ENCODE measurements at places on chromosomes 16 and 17.

DNA sequence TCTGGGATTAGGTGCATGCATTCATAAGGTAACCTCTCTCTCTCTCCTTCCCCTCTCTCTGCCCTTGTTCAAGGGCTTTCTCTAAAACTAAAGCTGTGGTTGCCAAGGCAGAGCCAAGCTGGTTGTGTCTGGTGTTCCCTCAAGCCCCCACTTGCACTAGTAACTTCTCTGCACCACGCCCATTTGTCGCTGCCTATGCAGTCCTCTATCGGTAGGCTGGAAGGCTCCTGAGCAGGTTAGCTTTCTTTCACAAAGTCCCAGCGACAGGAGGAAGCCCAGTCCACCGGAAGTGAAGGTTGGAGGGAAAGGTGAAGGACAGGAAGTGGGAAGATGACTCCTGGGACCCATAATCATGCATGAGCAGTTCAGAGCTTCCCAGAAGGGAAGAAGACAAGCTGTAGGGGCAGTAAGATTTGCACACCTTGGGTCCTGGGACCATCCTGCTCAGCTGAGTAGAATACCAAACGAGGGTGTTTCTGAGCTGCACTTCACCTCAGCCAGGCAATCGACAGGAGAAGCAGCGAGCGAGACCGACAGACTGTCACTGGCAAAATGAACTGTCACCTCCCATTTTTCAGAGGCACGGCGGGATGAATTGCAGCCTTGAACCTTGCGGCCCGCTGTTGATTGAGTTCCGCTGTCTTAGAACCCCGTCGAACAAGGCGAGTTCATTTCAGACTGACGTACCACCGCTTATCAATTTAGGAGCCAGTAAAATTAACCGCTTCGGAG, 14.7 kb upstream of the SKAP1 start:
- H3K36me3 ChIP-seq: no peaks in the 10 kb centered on the region
- peak overlapping the region; percentile 8 for H3K27ac ChIP-seq
- peak; percentile 52 for DNase-seq
- no peaks in the 10 kb centered on the region for H3K27me3 ChIP-seq
- peaks cover 80% of the 10 kb centered on the region for H3K4me1 ChIP-seq

GRCh38 chr17:77768248-77768852, 190.2 kb upstream of the TNRC6C start:
- no peaks in the 10 kb centered on the region for H3K36me3 ChIP-seq
- no peak overlapping the region for H3K4me3 ChIP-seq
- peaks cover 4% of the 10 kb centered on the region for H3K27me3 ChIP-seq
- H3K4me1 ChIP-seq: peaks cover 8% of the 10 kb centered on the region
- DNase-seq: no peak

- peaks cover 22% of the 10 kb centered on the region for H3K4me1 ChIP-seq
- DNase-seq: no peak
- H3K27me3 ChIP-seq: no peaks in the 10 kb centered on the region
- H3K27ac ChIP-seq: no peak overlapping the region
- no peak overlapping the region for H3K4me3 ChIP-seq
- H3K36me3 ChIP-seq: no peaks in the 10 kb centered on the region
Measured at GRCh38 chr16:80515374-80515773, 25.4 kb upstream of the DYNLRB2 start.

DNA sequence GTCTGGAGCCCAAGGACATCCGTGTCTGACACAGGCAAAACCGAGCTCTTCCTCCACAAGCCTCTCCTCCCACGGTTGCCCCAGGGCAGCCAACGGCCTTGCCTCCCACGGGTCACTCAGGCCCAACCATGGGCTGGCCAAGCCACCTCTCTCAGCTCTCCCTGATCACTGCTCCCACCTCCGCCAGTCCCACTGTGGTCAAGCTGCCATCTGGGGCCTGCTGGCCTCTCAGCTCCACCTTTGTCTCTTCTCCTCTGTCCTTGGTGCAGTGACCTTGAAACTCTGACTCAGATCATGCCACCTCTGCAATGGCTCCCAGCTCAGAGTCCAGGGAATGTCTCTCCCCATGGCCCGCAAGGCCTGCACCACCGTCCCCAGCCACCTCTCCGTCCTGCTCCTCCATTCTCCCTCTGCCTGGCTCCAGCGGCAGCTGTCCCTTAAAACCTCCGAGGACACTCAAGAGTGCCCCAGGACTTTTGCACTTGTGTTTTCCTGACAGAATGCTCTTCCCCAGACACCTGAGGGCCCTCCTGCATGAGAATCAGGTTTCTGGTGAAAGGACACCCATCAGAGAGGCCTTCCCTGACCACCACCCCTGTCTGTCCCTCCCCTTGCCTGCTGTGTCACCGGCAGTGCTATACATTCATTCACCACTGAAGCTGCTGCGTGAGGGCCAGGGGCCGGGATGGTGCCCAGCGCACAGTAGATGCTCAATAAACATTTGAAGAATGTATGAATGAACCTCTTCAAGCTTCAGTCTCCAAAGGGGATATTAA, 19.3 kb downstream of the PEMT start:
- DNase-seq: no peak
- no peaks in the 10 kb centered on the region for H3K27me3 ChIP-seq
- peaks cover 3% of the 10 kb centered on the region for H3K36me3 ChIP-seq
- H3K4me1 ChIP-seq: no peaks in the 10 kb centered on the region

DNA sequence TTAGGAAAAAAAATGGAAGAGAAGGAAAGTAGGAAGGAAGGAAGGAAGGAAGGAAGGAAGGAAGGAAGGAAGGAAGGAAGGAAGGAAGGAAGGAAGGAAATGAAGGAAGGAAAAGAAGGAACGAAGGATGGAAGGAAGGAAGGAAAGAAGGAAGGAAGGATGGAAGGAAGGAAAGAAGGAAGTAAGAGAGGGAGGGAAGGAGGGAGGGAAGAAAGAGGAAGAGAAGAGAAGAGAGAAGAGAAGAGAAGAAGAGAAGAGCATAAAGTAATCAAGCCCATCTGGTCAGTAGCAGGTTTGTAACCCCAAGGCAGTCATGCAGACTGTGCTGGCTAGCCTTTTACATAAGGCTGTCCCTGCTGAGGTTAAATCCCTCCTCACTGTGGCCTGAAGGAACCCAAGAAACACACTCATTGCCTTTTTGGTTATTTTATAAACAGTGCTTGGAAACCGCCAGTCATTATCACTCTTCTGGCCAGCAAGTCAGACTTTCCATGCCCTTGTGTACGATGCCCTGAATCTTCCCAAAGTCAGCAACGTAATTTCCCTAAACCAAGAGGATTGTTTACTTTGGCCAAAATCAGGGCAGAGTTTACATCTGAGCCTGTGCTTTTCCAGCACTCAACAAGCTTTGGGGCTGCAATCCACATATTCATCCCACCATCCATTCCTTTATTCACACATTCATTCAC, 409.6 kb upstream of the MAF start:
- no peaks in the 10 kb centered on the region for H3K27me3 ChIP-seq
- no peak for DNase-seq
- no peak overlapping the region for H3K4me3 ChIP-seq
- no peaks in the 10 kb centered on the region for H3K36me3 ChIP-seq
- no peak overlapping the region for H3K27ac ChIP-seq
- H3K4me1 ChIP-seq: no peaks in the 10 kb centered on the region

DNA sequence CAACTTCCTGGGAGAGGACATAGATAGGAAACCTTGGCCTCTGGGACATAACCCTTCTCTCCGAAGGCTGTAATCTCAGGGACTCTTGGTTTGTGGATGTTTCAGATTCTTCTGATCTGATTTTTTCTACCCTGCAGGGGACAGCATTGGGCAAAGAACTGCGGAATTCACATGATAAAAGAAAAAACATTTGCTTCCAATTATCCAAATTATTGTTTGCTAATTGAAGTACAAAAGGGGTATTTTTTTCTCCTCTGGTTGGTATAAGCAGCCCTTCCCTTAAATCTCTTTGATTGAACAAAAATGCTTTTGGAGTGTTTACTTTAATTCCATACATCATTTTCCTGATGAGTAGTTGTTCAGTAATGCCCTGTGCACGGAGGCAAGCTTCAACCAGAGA, 251.7 kb upstream of the IRX3 start:
- H3K4me3 ChIP-seq: no peak overlapping the region
- no peak for DNase-seq
- no peak overlapping the region for H3K27ac ChIP-seq
- no peaks in the 10 kb centered on the region for H3K4me1 ChIP-seq

- H3K4me3 ChIP-seq: no peak overlapping the region
- H3K27me3 ChIP-seq: no peaks in the 10 kb centered on the region
- no peak overlapping the region for H3K27ac ChIP-seq
- no peaks in the 10 kb centered on the region for H3K36me3 ChIP-seq
- H3K4me1 ChIP-seq: no peaks in the 10 kb centered on the region
- DNase-seq: no peak
Measured at GRCh38 chr17:10435096-10435495, 13.3 kb upstream of the MYH8 start.

DNA sequence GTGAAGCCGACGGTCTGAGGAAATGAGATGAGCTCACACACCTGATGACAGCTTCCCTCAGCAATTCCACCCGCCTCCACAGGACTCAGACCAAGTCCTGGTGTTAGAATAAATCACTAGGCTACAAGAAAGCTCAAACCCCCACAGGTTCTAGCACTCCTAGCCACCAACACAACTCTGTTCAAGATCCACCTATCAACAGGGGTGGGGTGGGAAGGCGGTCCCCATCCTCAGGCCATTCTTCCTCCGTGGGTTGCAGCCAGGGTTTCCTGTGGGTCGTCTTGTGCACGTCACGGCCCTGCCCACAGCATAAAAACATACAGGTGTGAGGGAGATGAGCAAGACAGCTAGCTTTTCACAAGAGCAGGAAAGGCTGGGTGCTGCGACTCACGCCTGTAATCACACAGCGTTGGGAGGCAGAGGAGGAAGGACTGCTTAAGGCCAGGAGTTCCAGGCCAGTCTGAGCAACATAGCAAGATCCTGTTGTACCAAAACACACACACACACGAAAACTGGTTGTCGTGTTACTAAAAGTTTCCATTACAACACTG, 81.1 kb downstream of the ANKRD11 start:
- H3K27me3 ChIP-seq: no peaks in the 10 kb centered on the region
- H3K36me3 ChIP-seq: no peaks in the 10 kb centered on the region
- DNase-seq: peak; percentile 95
- H3K27ac ChIP-seq: peak overlapping the region; percentile 66
- peak overlapping the region; percentile 21 for H3K4me3 ChIP-seq
